ENCODE measurements at places on chromosomes 13 and 19. TPM values are rescaled to one million over a fixed set of nuclear protein-coding genes. Genes with fewer than 3 reads are reported as not detected.

The DACH1 gene
- polyA plus RNA-seq = 8.1 TPM

The SIGLEC8 gene
- polyA plus RNA-seq = not detected

DNA sequence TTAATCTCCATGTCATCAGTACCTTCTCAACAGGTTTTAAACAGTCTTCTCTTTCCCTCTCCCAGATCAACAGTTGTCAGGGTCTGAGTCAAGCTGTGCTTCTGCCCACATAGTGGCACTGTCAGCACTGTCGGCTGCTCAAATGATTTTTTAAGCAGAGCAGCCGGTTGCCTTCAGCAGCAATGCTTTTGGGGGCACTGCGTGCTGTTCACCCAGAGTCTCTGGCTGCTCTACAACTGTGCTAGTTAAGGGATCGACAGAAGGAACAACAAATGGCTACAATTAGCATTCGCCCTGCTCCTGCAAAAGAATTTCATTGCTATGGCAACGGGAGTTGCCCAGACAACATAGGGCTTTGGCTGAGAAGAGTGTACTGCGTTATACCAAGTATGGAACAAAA lies 412.9 kb downstream of the DIAPH3 start:
- peak; percentile 68 for DNase-seq

The OR4F17 gene
- polyA plus RNA-seq = not detected

The ICAM5 gene
- 0.24 TPM for polyA plus RNA-seq

The ONECUT3 gene
- polyA plus RNA-seq = not detected

DNA sequence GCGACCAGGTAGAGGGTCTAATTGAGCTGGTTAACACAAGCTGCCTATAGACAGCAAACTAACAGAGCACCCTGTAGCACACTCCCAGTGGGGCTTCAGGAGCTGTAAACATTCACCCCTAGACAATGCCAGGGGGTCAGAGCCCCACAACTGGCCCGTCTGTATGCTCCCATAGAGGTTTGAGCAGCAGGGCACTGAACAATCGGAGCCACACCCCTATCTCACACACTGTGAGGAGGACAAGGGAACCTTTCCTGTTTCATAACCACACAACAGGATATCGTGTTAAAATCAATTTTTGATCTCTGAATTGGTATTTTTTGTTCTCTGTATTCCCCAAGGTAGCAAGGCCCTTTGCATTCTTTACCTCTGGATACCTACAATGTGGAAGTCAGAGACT lies 266.1 kb downstream of the SPRY2 start:
- DNase-seq = no peak

DNA sequence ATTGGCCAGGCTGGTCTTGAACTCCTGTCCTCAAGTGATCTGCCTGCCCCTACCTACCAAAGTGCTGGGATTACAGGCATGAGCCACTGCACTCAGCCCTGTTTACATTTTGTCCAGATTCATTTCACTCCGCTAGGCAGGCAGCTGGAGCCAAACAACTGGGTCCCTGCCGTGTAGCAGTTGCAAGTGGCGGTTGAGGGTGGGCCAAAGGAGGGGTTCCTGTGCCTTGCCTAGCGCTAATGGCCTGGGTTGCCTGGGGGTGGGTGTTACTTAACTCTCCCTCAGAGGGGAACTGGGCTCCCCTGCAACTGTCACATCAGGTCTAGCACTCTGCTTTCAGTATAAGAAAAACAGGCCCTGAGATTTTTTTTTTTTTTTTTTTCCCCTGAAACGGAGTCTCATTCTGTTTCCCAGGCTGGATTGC lies 7.4 kb downstream of the ACP5 start:
- DNase-seq = no peak

- DNase-seq = no peak
Observed at GRCh38 chr19:7874897-7875273, 695 bp upstream of the PRR36 start.

DNA sequence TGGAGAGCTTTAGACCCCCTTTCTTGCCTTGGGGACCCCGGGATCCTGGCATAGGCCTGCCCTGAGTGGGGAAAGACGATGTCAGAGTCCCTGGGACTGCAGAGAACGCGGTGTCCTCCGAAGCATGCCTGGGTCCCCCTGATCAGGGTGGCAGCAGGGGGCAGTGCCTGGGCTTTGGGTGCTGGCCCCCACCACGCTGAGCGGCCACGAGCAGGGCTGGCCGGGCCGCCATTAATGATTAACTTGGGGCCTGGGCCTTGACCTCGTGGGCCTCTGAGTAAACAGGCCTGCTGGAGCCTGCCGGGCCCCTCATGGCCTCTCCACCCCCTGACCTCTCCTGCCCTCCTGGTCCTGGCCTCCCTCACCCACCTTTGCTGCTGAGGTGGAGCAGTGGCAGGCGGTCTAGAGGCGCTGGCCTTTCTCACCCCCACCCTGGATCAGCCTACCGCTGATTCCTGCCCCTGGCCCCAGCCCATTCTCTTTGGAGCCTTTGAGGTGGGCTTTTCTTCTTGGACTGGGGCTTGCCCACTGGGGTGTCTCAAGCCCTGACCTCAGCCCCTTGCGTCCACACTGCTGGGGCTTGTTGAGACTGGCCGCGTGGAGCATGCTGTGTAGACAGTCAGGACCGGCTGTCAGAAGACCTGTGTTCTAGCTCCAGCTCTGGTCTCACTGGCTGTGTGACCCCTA lies 26.3 kb downstream of the CEBPA start:
- no peak for DNase-seq

DNA sequence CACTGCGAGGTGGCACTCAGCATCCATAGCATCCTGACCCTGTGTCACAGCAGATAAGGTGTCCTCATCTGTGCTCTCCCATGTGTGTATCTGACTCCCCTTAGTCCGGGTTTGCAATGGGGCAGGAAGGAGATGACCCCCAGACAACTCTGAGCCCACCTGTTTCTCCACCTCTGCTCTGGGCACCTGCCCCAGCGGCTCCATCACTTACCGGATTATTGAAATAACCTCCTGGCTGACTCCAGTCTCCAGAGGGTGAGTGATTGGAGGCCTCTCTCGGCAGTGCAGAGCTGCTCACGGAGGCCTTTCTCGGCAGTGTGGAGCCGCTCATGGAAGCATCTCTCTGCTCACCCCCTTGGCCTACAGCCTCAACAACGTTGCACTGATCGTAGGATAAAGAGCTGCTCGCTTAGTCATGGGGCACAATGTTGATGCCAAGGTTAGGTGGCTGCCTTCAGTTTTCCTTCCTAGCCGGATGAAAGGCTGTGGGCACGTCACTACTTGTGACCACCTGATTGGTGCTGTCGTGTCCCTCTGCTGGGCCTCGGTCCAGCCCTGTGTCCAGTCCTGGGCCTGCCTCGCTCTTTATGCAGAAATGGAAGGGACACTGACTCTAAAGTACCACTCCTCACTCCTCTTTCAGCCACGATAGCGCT lies 67.6 kb downstream of the TEX29 start:
- DNase-seq = no peak

- no peak for DNase-seq
Observed at GRCh38 chr19:6779206-6779605, 6.7 kb downstream of the VAV1 start.

GRCh38 chr19:4362831-4363545 lies 19.6 kb downstream of the MPND start:
- DNase-seq = no peak

The TEX26 gene
- 0.74 TPM for polyA plus RNA-seq

DNA sequence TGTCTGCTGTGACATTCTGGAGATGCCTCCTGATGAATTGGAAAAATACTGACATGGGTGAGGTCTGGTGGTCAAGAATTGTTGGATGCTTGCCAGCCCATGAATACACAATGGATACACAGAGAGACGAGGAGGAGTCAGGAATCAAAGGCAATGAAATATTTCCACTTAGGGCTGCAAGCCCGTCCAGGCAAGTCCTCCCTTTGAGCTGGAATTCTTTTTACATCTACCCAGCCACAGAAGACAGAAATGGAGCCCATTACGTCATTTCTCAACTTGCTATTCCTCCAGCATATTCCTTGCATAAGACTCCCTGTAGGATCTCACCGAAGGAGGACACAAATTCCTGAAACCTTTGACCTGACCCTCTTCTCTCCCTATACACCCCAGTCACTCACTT lies 15.7 kb upstream of the IGFL4 start:
- no peak for DNase-seq

DNA sequence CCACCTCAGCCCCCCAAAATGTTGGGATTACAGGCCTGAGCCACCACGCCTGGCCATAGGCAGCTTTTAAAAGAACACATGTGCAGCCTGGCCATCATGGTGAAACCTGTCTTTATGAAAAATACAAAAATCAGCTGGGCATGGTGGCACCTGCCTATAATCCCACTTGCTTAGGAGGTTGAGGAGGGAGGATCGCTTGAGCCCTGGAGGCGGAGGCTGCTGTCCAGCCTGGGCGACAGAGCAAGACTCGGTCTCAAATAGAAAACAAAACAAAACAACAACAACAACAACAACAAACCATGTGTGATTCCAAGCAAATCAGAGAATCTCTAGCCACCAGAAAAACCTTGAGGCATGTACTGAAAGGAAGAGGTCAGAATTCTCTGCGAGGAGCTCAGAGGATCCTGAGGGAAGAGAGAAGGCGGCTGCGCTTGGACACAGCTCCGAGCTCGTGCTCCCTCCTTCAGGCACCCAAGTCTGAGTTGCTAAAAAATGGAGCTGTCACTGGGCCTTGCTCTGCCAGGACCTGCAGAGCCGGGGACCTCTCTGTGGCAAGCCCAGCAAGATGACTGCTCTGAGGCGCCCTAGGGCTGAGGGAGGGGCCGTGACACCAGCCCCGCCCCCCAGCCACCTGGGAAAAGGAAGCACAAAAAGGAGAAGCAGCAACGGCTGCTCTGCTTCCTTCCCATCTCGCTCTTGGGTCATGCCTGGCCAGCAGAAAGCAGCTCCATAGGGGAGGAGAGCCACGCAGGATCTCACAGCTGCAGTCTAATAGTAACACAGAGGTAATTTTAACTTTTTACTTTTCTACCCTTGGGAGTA lies at the start of gene ARL11:
ARL11 (plus strand) TSS at position 677 of the 822 bp plus-strand sequence. CDS start 1,941 bp downstream, outside the sequence.
- peak; percentile 34 for DNase-seq

- no peak for DNase-seq
Observed at GRCh38 chr19:38765214-38765613, 8.1 kb downstream of the LGALS7 start.

- peak; percentile 94 for DNase-seq
Observed at GRCh38 chr13:49110122-49110912, 109.8 kb upstream of the MLNR start.
